ENCODE measurements at places on chromosomes 2 and 18.

- no peak for DNase-seq
Measured at GRCh38 chr18:72104851-72105250, 439.3 kb downstream of the CBLN2 start.

- no peak for DNase-seq
Measured at GRCh38 chr2:15348045-15348444, 213.1 kb downstream of the NBAS start.

- DNase-seq, result no peak
Measured at GRCh38 chr2:96329456-96329855, 4.3 kb downstream of the ITPRIPL1 start.

DNA sequence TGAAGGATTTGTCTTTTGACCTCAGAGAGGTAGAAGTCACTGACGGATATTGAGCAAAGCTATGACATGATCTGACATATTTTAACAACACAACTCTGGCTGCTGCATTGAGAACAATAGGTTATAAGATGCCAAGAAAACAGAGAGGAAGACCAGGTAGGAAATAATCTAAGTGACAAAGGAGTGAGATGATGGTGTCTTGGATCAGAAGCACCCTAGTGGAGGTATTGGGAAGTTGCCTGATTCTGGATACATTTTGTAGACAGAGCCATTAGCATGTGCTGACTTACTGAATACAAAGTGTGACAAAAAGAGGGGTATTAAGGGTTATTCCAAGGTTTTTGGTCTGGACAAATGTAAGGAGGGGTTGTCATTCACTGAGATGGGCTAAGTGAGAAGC, 1438.1 kb downstream of the DPP10 start:
- DNase-seq, result no peak

DNA sequence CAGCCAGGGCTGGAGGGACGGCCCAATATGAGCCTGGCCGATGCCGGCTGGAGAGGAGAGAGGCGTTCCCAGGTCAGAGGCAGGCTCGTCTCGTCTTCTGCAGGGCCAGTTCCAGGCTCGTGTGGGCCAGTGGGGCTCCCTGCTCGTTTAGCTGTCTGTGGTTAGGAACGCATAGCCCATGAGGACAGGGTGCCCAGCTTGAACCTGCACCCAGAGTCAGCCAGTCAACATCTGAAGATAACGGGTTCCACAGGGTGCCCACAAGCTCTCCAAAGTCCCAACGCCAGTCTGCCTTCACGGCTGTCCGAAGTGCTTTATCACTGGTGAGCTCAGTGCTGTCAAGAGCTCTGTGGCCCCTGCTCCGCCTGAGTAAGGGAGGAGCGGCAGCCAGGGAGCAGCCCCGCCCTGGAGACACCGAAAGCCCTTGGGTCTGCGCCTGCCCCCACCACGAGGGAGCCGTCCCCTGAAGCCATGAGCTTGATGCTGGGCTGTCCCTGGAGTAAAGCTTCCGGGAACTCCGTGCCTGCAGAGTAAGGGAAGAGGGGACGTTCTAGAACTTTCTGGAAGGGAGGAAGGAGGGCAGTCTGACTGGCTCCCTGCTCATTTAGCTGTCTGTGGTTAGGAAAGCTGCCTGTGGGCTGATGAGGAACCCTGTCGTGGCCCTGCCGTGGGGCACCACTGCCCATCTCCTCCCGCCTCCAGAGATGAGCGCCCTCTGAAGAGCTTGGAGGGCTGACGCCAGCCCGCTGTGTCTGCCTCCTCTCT, 2.7 kb upstream of the HSBP1L1 start:
- peak; percentile 42 for DNase-seq

DNA sequence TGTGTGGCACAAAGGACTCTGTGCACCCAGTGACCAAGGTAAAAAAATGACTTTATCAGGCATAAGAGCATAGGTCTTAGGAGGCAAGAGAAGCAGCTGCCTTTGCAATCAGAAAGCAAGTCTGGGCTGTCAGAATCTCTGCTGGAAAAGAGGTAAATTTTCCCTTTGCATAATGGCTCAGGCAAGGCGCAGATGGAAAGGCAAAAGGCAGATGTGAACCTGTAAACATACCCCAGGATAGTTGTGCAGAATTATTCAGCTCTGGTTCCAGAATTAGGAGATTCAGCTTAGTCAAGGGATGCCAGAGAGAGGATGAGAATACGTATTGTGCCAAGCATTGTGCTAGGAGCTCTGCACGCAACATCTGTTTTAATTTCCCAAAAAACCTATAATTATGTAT, 258.7 kb downstream of the CLIP4 start:
- no peak for DNase-seq

GRCh38 chr18:7902399-7902839, 335.3 kb downstream of the PTPRM start:
- no peak for DNase-seq

GRCh38 chr2:167637741-167638140, 609.7 kb downstream of the STK39 start:
- no peak for DNase-seq

DNA sequence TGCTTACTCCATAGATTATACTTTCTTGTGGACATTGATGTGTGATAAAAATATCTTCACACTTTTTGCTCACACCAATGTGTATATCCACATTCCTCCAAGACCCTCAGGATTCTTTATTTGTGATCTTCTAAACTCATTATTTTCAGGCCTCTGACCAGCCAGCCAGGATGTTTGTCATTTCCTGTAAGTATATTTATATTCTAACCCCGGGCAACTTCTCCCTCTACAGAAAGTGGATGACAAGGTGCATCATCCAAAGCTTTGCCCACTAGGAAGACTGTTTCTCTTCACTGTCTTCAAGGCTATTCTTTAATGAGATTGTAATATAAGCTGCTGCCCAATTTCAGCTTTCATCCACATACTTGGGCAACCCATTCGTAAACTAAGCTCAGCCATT, 3.6 kb upstream of the CWC22 start:
- DNase-seq, result no peak

GRCh38 chr2:19846030-19846429, 55.8 kb downstream of the TTC32 start:
- DNase-seq, result no peak

GRCh38 chr2:221981912-221982470, 316.8 kb downstream of the PAX3 start:
- DNase-seq, result no peak

GRCh38 chr18:73742957-73743356, 404.7 kb downstream of the FBXO15 start:
- no peak for DNase-seq

DNA sequence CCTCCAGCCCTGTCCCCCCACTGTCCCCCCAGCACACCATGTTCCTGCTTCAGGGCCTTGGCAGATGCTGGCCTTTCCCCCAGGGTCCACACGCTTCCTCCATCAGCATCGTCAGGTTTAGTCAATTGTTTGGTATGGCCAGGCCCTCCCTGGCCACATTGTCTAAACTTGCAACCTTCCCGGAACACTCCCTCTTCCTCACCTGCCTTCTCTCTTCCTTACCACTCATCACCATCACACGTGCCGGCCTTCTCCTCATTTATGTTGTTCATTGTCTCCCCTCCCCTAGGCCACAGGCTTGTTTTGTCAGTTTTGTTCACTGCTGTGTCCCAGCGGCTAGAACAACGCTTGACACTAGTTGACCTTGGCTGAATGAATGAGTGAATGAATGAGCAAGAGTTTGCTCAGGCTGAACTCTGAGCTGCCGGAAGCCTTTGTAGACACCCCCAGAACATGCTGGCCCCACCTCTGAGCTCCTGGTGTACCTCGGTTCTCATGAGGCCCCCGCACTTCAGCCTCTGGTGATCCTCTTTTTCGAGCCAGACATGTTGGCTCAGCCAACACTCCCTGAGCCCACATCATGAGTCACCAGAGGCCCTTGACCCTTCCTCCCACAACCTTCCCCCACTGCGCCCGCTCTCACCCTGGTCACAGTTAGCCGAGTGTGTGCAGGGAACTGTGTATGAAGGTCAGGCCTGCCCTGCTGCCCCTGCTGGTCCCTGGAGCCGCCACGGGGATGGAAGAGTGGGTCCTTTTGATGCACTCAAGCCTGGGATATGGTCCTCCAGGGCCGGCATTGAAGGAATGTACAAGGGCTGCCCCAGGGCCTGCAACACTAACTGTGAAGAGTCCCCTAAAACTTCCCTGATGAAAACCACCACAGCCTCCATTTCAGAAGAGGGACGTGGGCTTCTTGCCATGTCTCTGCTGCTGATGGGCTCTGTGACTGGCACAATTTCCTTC, 57.5 kb downstream of the HS1BP3 start:
- DNase-seq, result peak; percentile 79

DNA sequence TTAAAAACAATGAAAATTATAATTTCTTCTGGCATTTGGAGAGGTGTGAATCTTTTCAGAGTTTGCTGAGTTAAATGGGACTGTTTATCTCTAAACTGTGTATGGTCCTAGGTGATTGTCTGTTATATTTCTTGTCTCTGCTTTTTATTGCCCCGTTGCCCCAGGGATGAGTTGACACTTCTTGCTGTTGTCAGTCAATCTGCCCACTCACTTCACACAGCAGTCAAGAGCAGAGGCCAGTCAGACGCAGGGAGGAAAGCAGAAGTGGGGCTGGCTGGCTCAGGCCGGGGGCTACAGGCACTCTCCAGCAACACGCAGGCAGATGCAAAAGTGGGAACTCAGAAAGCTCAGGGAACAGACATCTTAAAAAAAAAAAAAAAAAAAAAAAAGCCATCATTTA, 365.2 kb downstream of the CLIP4 start:
- peak; percentile 96 for DNase-seq

DNA sequence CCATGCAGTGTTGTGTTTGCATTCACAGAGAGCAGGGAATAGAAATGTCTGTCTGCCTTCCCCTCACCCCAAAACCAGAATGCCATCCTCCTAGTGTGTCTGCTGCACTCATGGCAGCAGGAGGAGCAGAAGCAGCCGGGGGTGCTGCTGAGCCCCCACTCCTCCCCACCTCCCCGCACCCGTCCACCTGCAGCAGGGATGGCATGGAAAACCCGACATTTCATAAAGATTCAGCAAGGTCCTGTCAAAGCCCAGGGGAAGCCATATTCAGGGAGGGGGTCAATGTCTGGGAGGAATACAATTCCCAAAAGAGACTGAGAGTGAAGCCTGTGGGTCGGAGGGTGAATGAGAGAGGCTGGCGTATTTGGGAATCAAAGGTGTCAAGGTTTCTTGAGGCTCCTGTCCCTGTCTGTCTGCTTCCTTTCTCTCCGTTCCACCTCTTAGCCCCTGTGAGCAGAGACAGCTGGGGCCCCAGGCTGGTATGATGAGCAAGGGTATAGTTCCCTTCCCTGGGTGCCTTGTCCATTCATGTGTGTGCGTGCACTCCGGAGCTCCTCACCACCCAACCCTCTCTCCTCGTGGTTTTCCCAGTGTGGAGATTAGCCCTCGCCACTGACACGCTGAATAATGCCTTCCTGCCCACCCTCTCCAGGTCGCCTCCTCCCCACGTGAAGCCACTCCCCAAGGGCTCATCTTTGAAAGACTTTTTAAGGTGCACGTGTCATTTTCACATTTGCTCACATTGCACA, 133.5 kb upstream of the ZNF236 start:
- DNase-seq, result no peak

DNA sequence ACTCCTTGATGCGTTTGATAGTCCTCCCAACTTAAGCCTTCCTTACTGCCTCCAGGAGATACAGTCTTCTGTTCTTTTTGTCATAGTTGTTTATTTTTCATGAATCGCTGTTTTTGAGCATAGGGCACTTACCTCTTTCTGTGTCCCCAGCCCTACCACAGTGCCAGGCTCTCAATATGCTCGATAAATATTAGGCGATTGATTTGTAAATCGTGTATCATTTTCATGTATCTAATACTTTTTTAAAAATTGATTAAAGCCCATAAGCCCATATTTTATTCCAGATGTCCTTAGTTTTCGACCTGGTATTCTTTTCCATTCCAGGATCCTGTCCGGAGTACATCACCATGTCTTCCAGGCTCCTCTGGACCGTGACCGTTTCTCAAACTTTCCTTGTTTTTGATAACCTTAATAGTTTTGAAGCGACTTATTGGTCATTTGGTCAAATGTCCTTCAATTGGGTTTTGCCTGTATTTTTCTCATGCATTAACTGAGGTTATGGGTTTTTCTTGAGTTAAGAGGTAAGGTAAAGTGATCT, 444 bp upstream of the MMADHC start:
- DNase-seq, result no peak

- peak; percentile 75 for DNase-seq
Measured at GRCh38 chr2:69642709-69643601, 584 bp downstream of the AAK1 start.

GRCh38 chr2:222572751-222573174, 83.1 kb downstream of the FARSB start:
- DNase-seq, result no peak

Data from inflammatory macrophage treated with lipopolysaccharide for 1 hour (primary cell).